ENCODE measurements at places on chromosomes 7 and 10.

DNA sequence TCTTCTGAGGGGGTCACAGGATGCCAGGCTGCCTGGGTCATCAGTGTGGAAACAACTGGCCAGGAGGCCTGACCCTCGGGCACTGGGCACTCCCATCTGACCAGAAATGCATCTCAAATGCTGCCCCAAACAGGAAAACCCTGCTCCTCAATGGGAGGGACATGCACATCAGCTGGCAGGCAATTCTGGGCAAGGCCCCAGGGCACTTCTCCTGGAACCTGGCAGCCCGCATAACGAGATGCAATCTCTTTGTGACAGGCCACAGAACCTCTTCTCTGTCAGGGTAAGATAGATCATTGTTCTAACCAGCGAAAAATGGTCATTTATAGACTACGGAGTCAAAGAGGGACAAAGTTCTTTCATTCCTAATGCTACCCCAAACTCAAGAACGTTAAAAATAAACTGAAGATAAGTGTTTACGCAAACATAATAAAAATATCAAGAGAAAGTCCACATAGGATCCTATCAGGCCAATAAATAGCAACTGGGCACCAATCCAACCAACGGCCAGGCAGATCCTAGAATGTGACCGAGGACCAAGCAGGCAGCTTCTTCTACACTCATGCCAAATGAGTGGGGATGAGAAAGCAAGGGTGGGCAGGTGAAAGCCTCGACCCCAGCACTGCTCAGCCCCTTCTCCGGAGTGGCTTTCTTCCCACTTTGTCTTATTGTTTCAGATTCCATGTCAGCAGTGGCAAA lies 212.3 kb downstream of the TCERG1L start:
- DNase-seq: no peak

DNA sequence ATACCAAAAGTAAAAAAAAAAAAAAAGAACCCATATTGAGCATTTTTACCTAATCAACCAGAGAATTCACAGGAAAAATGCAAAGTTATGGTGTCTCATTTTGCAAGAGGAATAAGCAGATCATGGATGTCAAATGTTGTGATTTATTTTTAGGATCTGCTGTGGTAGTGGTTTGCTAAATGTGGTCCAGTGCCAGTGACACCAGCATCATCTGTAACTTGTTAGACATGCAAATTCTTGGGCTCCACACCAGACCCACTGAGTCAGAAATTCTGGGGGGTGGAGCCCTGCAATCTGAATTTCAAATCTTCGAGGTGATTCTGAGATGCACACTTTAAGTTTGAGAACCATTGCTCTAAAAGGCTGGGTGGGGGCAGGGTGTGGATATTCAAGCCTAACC lies 30.1 kb upstream of the ZEB1 start:
- DNase-seq: no peak

DNA sequence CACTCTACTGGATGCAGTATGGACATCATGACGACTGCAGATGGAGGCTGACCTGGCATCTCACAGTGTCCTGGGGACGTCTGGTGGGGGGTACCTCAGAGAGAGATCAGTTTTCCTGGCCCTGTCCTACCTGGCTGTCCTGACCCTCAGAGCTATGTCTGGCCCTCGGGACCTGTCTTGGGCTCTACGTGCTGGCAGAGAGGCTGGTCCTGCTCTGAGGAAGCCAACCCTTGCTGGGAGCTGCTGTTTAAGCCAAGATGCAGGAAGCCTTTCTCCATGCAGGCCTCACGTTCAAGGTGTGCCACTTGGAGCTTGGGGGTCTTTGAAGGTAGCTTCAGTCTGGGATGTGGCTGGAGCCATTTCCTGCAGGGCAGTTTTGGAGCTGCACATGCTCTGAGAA lies 42.1 kb upstream of the CXCL12 start:
- DNase-seq: no peak

DNA sequence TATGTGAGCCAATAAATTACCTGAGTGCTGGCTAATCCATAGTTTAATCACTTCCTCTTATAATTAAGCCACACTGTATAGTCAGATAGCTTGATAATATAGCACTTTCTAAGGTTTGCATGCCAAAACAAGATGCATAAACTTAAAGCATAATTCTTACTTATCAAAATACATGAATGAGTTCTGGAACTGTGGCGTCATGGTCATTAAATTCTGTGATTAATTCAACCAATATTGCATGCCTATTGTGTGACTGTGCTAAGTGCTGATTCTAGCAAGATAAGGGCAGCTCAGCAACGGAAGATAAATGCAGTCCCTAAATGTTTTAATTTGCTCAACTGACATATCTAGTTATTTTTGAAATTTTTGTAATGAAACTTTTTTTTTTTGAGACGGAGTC lies 29.7 kb downstream of the HOXA1 start:
- DNase-seq: no peak

GRCh38 chr10:119005362-119006043 lies 24.0 kb upstream of the NANOS1 start:
- no peak for DNase-seq

DNA sequence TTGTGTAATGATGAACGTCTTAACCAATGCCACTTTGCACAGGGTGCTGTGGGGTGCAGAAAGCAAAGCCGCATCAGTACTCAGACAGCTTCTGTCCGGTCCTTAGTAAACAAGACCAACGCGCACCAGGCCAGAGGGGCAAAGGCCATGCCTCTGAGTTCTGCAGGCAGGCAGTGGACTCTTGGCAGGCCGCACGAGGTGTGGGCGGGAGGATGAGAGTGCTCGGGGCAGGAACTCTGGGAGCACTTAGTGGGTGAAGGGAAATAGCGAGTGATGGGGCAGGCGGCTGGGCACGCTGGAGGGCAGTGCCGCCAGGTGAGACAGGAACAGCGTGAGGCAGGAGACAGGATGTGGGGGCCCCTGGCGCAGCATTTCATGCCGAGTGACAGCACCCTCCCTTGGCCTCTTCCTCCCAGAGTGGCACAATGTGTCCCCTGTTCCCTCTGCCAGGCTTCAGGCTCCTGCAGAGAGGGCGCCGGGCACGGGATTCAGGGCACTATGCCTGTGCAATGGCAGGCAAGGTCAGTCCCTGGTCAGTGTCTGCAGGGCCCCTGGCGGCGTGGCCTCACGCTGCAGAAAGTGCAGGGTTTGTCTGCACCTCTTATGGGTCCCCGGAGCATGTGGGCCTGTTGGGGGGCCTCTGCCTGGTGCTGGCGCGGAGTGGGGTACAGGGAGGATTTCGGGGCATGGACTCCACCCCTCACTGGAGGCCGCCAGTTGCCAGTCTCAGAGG lies 60.4 kb downstream of the VIPR2 start:
- no peak for DNase-seq

GRCh38 chr7:28754027-28754426 lies 204.1 kb downstream of the TRIL start:
- DNase-seq: no peak

DNA sequence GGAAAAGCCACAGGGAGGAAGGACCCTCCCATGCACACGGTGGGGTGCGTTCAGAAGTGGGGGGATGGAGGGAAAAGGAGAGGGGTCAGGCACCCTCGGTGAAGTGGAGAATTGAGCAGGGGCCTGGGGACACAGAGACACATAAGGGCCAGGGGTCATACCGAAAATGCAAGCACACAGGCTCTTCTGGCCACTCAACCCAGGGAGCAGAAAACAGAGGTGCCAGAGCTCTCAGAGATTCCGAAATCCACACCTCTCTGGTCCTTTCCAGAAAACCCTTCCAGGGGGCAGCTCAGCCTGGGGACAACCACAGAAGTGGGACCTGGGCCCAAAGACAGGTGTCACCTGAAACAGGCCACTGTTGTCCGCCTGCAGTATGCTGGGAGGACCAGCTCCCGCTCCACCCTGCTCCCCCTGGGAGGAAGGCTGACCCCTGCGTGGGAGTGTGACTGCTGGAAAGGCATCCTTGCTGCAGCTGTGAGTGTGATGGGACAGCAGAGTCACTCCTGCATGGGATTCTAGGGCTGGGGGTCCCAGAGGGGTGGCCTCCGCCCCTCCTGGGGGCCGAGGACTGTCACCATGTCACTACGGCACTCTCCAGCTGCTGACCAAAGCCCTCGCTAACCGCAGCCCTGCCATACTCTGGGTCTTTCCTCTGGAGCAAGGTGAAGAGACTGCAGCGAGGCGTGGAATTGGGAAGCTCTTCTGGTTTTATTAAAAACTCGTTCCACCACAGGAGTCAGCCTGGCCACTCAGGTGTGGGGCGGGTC lies 63.1 kb downstream of the TMEM209 start:
- no peak for DNase-seq

- DNase-seq: no peak
Measured at GRCh38 chr10:124222318-124222987, 129.1 kb upstream of the CHST15 start.

- no peak for DNase-seq
Measured at GRCh38 chr7:14639801-14640200, 262.8 kb downstream of the DGKB start.

- no peak for DNase-seq
Measured at GRCh38 chr10:95196046-95196445, 2.0 kb downstream of the ACSM6 start.

- DNase-seq: peak; percentile 92
Measured at GRCh38 chr7:129553899-129554461, 51.6 kb downstream of the SMKR1 start.

- no peak for DNase-seq
Measured at GRCh38 chr10:15321431-15322341, 49.4 kb downstream of the FAM171A1 start.

DNA sequence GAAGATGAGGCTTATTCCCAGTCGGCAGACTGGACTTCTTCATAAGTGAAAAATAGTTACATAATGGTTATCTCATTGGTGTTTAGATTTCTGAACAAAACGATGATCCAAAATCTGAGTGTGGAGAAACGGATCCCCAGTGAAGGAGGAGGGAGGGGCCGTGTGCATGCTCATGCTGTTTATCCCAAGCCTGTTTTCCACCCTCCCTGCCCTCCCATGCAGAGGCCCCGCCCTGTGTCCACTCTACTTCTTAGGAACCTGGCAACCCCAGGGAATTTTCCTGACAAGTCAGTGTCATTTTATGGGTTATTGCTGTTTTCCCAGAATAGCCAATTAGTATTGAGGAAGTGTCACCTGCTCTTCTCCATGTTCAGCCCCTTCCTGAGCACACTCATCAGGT lies 174.0 kb downstream of the CELF2 start:
- DNase-seq: no peak

DNA sequence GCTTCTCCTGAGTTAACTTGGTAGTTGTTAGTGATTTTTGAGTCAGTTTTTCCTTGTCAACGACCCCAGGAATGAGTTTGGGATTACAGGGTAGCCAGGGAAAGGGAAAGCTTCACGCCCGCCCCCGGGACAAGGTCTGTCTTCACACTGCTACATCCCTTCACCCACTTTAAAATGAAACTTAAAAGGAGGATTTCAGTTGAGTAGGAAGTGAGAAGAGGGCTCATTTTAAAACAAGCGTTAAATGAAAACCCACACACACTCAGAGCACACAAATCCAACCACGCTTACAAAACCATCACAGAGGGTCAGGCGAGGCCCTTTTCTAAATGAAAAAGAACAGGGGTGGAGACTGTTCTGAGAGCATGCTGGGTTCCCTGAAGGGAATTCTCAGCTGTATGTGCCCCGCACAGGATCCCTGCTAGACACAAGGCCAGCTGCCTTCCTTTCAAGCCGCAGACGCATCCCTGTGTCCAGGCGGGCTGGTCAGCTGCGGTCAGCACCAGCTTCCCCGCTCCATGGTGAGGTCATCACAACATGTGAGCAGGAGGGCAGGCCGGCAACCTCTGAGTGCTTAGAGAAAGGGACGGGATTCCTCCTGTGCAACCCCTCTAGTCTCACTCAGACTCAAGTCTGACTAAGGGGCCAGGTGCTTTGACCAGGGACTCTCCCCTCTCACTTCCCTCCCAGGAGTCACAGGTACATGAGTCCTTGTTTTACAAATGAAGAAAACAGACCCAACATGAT lies 111.8 kb downstream of the EGFR start:
- DNase-seq: no peak

GRCh38 chr7:84454174-84454959 lies 259.8 kb upstream of the SEMA3A start:
- no peak for DNase-seq

DNA sequence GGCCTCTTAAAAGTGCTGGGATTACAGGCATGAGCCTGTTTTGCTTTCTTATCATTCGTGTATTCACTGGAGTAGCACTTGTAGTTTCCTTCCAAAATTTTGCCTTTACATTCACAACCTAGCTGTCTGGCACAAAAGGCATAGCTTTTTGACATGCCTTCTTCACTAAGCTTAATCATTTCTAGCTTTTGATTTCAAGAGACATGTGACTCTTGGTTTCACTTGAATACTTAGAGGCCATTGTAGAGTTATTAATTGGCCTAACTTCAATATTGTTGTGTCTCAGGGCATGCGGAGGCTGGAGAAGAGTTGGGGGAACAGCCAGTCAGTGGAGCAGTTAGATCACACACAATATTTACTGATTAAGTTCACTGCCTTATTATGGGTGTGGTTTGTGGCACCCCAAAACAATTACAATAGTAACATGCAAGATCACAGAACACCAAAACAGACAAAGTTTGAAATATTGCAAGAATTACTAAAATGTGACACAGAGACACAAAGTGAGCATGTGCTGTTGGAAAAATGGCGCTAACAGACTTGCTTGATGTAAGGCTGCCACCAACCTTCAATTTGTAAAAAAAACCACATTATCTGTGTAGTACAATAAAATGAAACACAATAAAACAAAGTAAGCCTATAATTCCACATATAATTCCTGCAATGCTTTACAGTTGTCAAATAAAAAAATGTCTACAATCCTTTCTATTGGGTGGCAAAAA lies 43.1 kb downstream of the BRAF start:
- DNase-seq: no peak

- no peak for DNase-seq
Measured at GRCh38 chr7:94431176-94431575, 36.5 kb downstream of the COL1A2 start.

- DNase-seq: no peak
Measured at GRCh38 chr10:103736044-103736443, 119.3 kb downstream of the SH3PXD2A start.

DNA sequence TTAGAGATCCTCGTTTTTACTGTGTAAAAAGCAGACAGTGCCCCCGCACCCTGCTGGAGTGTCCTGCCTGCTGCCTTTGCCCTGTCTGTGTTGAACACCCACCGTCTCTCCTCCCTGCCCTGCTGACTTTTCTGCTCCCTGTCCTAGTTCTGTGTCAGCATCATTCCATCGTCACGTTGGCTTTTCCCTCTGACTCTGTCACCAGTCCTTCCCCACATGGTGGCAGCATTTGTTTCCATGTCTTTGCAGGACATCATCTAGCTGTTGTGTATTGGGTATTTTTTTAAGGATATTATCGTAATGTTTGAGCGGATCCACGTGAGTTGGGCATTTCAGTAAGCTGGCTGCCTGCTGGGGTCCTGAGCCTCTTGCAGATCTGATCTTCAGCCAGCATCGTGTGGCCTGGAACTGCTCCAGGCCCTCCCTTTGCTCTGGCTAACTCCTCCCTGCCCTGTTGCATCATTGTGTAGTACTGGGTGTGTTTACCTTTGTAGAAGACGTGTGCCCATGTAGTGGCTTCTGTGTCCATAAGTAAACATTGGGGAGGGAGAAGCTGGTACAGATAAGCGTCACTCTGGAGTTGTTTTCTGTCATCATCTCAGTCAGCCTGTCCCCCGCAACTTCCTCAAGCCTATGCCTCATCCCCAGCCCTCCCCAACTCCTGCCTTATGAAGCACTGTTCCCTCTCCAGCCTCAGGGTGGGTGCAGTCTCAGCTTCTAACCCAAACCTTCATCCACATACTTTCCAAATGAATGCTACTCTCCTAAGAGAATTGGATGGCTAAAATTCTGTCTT lies 44.3 kb downstream of the TRRAP start:
- DNase-seq: peak; percentile 37
